Stimulated activated naive CD8-positive, alpha-beta T cell treated with anti-CD3 and anti-CD28 coated beads, Interleukin-15, Interleukin-2, amounts not matched to agents 100 U/mL and 50 U/mL, for 24 hours (primary cell): ENCODE measurements at places on chromosomes 6 and 20.

DNA sequence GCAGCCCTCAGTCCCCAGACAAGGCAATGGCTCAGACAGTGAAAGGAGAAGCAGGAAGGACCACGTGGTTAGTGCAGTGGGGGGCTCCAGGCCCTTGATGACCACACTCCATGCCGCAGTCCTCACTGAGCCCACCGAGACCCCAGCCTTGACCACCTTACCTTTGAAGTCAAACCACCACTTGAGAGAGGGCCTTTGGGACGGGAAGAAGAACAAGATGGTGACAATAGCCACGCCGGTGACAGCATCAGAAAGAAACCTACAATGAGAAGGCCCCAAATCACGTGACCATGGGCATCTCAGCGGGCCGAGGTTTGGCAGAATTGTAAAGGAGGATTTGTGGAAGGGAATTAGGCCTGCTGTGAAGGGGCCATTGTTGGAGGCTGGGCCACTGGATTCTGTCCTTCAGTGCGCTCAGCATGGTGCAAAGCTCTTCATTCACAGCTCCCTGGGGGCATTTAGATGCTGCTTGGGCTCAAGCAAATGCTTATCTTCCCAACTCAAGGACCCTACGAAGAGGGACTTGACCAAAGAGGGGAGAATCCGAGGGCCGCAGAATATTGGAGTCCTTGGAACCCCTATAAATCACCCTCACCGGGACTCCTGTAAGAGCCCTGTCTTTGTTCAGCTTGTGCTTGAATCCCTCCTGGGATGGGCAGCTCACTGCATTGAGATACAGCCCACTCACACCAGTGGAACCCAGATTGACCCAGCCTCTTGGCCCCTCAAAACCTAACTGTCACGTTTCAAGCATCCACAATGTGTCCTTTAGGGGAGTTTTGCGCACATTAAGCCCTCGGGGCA, 33.2 kb upstream of the OCSTAMP start:
- DNase-seq: no peak

GRCh38 chr6:132286298-132287019, 114.8 kb downstream of the MOXD1 start:
- DNase-seq: no peak

GRCh38 chr6:56535626-56536025, 107.1 kb downstream of the DST start:
- DNase-seq: no peak

GRCh38 chr6:6494677-6495076, 93.8 kb upstream of the LY86 start:
- peak; percentile 55 for DNase-seq

DNA sequence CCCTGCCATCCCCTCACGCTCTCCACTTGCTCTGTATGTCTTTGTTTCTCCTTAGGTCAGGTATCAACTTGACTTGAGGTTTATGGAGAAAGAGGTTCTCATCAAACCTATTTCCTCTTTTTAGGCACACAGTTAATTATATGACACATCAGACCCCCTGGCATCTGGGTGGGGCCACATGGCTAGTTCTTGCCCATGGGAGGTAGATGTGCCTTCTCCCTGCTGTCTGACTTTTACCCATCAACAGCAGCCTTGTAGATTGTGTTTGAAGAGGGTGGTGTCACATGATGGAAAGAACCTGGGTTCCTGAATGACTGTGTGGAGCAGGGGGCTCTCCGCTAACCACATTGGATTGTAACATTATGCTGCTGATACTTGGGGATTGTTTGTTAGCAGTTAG, 7.2 kb upstream of the UQCC2 start:
- DNase-seq: no peak

- no peak for DNase-seq
Observed at GRCh38 chr6:15116889-15117288, 129.0 kb upstream of the JARID2 start.

GRCh38 chr20:44420497-44420896, 55.2 kb upstream of the TTPAL start:
- DNase-seq: no peak

GRCh38 chr6:96792561-96793190, 44.6 kb downstream of the GPR63 start:
- no peak for DNase-seq

DNA sequence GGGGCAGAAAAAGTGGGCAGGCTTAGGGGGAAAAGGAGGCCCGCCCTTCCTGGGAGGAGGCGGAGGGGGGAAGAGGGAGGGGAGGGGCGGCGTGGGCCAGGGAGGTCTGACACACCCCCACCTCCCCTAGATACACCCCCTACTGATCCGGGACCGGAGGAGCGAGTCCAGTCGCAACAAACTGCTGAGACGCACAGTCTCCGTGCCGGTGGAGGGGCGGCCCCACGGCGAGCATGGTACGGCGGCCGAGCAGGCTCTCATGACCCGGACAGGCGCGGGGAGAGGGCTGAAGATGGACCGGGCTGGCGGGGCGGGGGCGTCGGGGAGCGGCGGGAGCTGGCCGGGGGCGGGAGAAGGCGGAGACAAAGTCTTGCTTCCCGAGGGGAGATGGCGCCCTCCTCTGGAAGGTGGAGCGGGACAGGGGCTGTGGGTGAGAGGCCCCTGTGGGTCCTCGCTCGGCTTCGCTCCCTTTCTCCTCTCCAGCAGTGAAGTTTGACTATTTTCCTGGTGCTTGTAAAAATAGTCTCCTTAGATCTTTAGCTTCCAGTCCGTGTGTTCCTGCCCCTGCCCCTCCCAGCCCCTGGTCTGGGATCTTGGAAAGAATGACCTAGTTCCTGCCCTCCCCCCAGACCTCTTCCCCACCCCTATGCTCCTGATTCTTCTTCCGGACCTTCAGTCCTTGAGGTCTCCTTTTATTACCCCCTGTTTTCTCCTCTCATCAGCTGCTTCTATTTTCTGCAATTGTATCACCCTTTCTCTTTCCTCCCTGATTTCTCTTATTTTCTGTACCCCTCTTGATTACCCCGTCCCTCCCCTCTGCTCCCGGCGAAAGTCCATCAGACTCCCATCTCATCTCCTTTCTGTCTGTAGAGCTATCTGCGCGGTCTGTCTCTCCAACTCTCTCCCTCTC, 6.1 kb downstream of the SYNGAP1 start:
- DNase-seq: peak; percentile 92

DNA sequence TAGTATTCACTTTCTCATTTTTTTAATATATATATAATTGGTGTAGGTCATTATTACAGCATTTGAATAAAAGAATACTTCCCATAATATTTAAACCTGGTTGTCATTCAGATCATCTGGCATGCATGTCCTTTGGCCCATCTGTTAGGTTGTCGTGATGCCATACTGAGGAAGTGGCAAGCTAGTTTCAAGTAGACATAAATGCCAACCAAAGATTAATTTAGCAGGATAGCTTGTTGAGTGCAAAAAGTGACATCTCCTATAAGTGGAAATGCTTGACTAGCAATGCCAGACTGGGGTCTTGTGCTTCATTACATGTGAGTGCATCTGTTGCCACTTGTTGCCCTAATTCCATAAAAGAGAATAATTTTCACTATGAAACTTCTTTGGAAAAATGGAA, 1044.7 kb downstream of the GRIK2 start:
- no peak for DNase-seq

- DNase-seq: no peak
Observed at GRCh38 chr6:157527471-157527907, 146.5 kb downstream of the ZDHHC14 start.

- no peak for DNase-seq
Observed at GRCh38 chr6:7198833-7199800, 91.4 kb downstream of the RREB1 start.

GRCh38 chr6:158687506-158687905, 37.7 kb downstream of the SYTL3 start:
- DNase-seq: no peak

DNA sequence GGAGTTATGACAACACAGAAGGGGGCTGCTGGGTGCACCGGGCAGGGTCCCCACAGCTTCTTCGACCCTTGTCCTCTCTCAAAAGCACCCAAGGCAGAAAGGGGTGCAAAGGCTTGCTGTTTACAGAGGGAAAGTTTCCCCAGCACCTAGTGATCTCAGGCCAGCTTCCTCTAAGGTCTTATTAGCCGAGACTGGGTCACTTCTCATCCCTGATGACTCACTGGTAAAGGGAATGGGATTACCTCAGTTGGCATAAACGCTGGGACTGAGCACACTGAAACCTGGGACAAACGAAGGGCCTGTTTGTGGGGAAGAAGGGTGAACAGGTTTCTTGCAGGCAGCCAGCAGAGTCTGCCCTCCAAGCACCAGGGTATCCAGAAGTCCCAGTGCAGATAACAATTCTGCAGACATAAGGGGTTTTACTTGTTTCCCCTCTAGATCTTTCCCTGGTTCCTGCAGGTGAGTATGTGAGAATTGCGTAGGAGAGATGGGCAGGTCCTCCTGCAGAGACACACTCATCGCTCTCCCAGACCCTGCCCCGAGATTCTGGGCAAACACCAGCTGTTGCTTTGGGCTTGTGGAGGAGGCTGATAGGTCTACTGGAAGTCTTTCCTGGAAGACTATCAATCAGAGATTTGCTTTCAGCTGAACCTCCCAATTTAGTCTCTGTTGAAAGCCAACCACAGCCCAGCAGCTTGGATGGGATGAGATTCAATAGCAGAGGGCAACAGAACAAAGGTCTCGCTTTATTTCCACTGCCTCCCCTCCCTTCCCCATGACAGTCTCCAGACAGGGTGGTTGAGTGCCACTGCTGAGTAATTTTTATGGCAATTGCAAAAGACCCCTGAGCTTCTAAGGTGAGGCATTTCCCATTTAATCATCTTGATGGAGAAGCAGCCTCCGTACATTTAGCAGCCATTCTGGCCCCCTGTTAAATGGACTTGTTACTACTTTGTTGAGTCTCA, 25.7 kb downstream of the KCNG1 start:
- no peak for DNase-seq

DNA sequence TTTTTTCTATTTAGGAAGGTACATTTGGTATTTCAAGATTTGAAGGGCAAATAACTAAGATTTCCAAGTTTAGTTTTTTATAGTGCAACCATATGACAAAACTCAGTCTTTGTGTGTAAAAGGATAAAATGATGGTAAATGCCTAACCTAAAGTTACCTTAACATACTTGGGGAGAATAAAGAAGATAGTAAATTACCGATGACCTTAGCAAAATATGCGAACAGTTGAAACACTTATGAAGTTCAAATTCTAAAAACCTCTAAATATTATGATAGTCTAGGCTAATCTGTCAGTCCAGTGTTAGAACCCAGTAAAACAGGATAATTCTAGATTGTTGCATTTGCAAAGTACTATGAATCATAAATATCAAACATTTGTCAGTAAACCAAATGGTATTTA, 127.5 kb downstream of the PTCHD4 start:
- no peak for DNase-seq

DNA sequence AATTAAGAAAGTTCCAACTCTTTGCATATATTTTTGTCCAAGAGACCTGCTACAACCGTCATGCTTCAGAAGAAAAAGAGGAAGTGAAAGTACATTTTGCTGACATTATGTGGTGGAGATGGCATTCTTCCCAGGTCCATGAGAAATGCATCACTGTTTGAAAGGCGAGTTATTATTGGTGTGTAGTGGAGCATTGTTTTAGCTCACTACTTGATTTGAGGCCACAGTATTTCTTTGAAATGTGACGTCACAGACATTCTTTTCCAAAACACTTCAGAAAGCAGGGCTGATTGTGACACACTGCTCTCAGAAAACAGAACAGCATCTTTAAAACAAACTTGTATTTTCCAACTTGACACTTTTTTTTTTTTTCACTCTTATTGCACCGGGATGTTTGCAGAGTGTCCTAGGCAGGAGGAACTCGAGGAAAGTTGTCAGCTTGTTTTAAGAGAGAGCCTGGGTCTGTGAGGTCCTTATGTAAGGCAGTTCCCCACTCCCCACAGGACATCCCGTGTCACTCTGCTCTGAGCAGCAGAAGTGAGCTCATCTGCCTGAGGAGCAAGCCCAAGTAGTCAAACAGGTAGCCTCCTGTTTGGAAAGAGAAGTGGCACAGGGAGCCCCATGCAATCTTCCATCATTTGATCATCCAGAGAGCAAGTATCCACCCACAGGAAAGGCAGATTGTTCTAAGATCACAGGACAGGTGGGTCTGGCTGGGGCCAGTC, 1.1 kb downstream of the SPTLC3 start:
- no peak for DNase-seq

- DNase-seq: no peak
Observed at GRCh38 chr6:111604259-111605099, 1.2 kb downstream of the TRAF3IP2 start.

DNA sequence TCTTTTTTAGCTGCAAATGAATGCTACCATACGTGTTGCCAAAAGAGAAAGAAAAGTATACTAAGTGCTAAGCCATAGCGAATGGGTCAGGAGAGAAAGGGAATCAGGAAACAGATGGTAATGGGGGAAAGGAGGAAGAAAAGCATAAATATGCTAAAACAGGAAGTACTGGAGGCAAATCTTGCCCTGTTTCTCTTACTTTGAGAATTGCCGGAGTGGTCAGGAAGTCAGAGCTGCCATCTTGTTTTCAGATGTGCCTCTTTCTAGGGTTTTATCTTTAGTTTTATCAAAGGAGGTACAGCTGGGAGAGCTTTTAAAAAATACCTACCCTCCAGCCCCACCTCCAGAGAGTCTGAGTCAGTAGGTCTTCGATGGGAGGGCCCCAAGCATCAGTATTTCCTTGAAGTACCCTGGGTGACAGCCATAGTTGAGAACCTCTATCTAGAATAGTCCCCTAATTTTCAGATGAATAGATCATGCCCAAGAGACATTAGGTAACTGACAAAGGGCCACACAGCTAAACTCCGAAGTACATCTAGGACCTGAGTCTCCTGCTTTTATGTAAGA, 193.3 kb downstream of the CLIC5 start:
- DNase-seq: peak; percentile 40

GRCh38 chr20:46400828-46401477, 5.5 kb downstream of the ELMO2 start:
- no peak for DNase-seq

DNA sequence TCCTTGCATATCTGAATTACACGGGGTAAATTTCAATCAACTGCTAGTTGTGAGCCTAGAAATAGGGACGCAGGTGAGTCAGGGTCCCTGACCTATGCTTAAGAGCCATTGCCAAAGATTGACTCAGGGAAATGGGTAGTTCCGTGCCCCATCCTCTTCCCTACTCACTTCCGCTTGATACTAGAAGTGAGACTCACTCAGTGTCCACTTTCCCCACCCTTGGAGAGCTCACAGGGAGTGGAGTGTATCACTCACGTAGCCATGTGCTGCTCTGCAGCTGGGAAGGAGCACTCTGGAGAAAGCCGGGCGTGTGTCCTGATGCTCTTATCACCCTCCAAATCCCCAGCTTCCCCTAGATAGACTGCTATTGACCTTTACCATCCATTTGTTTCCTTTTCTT, 543 bp upstream of the MUC22 start:
- DNase-seq: no peak
